ENCODE measurements at places on chromosomes 7 and 10.
A peak's percentile ranks its signal among the peaks of the same experiment; 100 is the strongest.

GRCh38 chr10:9868499-9868898 is 1149.2 kb upstream of the CELF2 start:
- no peak for DNase-seq

DNA sequence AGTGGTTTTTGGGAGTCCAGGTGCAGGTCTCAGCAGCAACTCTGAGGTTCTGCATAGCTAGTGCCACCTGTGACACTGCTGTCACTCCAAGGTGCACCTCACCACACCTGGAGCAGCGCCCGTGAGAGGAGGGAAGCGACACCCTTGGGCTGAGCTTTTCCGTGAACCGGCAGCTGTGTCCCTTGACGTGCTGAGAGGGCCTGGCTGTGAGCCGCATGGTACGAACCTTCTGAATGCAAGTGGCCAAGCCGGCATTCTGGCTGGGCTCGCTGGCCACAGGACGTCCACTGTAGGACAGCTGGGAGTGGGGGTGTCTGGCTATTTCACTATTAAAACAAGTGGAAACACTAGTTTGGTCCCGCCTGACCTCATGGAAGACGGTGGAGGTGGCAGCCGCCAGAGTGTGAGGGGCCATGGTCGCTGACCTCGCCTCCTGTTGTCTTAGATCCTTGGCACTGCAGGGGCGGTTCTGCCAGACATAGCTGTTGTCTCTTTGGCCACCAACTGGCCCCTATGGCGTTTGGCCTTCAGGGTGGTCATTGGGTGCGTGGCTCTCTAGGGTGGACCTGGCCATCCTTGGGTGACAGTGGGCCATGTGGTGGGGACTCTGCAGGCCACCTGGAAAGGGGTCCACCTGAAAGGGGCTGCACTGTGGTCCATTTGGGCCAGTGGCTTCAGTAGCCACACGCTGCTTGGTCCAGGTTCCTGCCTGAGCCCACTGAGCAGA is 12.9 kb downstream of the INPP5A start:
- DNase-seq = no peak

DNA sequence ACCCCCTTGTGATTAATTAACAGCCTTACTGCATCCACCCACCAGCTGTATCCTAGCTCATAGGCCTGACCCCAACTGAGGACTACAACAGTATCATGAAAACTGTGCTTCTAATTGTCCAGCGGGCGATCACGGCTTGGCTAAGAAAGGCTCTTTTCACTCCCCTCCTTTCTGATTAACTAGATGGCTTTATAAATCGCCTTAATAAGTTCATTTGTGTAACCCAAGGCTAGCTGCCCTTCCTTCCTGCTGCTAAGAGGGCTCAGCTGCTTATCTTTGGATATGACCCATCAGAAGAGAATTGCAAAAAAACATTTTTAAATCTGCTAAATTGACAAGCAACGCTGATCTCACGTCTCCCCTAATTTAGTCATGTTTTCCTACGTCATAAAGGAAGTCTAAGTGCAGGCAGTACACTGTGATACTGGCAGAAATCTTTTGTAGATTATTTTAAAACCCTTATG is 163.0 kb upstream of the LAMB4 start:
- no peak for DNase-seq

GRCh38 chr10:71812016-71812912 is 38.8 kb downstream of the PSAP start:
- DNase-seq = peak; percentile 10

GRCh38 chr10:29372920-29373319 is 84.0 kb downstream of the LYZL1 start:
- no peak for DNase-seq

GRCh38 chr7:146074195-146074765 is 42.3 kb upstream of the CNTNAP2 start:
- no peak for DNase-seq

- no peak for DNase-seq
Measured at GRCh38 chr10:119613741-119614140, 17.0 kb upstream of the TIAL1 start.

DNA sequence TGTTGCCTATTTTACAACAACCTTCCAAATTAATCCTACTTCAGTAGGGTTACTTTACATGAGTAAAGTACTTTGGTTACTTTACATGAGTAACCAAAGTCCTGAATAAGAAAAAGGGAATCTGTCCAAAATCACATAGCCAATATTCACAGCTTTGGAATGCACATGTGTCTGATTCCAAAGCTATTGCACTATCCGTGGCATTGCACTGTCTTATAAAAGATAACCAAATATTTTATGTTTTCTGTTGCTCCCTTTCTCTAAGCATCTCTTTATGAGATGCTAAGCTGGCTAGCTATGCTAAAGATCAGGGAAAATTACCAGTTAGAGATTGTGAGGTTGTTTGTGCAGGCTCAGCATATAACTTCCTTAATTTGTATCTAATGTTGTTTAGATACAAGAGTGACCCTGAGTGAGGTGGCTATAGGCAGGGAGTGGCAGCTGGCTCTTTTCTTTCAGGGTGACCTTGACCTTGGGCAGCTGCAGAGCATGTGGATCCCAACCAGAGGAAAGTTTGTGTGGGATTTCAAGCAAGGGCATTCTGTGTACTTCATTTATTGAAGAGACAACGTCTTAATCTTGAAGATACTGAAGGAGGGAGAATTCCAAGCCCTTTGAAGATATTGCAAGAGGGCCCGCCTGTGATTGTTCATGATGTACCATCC is 366.1 kb upstream of the ANKRD30A start:
- no peak for DNase-seq

DNA sequence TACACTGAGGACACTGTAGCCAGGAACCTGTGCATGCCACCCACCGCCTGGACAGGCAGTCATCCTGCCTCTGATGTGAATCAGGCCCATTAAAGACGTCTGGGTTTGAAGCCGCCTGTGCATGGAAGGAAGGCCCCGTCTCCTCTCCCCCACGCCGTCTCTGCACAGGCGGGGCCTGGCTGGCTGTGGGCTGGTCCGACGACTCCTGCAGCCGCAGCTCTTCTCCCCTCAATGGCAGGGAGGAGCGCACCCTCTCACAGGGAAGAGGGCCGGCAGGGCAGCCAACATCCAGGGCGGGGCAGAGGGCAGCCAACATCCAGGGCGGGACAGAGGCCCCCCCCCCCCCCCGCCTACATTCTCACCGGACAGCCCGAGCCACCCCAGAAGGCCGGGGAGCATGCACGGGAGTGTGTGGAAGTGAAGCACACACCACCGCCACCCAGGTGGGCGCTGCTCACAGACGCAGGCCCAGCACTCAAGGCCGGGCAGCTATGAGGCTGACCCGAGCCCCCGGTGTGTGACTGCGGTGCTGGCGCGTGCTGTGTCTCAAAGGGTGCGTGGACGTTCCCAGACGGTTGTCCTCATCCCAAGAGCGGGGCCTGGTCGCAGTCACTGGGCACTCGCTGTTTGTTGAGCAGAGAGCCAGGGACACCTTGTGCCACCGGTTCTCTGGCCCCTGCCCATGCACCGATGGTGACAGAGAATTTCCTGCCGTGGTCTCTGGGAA is 19.1 kb downstream of the DPYSL4 start:
- DNase-seq = no peak

DNA sequence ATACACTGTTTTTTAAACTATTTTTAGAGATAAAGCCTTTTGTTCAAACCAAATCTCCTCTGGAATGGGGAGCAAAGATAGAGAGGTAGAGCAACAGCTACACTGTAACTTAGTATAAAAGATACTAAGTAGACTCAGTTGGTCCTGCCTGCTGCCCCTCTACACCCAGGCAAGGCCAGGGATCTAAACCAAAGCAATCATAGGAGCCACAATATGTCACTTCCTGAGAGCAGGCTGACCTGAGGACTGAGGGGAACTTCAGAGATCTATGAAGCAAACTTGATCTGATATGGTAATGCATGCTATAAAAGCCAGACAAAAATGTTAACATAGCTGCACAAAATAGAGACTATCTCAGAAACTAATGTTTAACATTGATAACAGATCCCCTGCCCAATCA is 7.0 kb upstream of the TRDMT1 start:
- no peak for DNase-seq

DNA sequence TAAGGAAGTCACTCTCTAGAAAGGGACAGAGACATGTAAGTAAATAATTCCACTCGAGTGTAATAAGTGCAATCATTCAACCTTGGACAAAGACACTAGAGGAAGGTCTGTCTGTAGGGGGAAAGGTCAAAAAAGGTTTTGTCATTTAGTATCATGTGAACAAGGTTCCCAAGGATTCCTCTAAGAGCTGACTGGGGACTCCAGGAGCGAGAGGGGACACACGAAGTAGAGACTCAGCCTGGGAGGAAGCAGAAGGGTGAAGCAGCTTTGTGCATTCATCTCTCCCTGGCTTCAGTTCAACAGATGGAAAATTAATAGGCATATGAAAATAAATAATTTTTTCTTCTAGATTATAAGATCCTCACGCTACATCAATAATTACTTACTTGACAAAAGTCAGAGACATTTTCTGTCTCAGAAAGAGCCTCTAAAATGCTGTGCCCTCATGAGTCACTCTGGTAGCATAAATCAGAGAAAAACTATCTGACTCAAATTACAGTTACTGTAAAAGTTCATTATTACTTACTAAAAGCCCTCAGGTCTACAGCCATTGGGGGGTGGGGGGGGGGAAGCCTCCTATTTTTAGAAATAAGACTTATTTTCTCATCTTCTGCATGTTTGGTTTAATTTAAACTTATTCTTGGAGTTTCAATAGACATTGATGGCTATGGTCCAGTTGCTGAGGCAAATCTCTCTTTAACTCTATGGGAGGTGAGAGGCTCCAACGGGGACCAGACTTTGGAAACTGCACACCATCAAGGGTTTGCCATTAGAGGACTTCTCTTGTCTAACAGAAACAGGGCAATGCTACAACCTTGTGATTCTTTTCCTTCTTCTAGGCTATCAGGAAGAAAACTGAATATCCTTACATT is 275.1 kb upstream of the KLF14 start:
- no peak for DNase-seq

GRCh38 chr10:55782181-55782580 is 578.9 kb downstream of the ZWINT start:
- DNase-seq = no peak

- no peak for DNase-seq
Measured at GRCh38 chr7:139246905-139247304, 15.9 kb downstream of the UBN2 start.

DNA sequence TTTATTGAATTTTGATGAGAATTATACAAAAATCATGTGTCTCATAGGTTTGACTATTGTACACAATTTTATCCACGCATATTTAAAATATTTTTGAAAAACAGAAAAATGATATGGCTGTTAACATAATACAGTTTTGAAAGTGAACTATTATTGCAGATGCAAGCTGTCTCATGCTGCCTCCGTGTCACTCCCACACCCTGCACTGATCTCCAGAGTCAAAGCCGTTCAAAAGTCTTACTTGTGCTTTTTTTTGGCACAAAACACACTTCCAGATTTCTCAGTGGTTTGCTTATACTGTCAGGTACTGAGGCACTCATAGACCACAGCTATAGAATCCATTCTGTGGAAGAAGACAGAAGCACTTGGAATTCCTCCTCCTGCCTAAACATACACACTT is 243.1 kb upstream of the ADARB2 start:
- DNase-seq = no peak

DNA sequence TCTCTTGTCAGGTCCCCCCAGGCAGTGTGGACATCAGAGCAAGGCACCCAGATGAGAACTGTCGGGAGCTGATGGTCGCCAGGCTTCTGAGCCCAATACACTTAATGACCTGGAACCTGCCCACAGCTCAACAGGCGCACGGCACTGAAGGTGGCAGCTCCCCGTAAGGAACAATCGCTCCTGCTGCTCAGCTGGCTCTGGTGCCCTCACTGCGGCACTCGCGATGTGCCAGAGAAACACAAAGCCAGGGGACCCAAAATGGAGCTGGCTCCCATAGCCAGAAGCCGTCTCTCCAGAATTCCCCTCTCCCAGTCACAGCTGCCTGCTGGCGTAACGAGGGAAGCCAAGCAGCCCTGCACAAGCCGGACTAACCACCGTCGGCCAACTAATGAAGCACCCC is 6.3 kb downstream of the CALN1 start:
- no peak for DNase-seq

DNA sequence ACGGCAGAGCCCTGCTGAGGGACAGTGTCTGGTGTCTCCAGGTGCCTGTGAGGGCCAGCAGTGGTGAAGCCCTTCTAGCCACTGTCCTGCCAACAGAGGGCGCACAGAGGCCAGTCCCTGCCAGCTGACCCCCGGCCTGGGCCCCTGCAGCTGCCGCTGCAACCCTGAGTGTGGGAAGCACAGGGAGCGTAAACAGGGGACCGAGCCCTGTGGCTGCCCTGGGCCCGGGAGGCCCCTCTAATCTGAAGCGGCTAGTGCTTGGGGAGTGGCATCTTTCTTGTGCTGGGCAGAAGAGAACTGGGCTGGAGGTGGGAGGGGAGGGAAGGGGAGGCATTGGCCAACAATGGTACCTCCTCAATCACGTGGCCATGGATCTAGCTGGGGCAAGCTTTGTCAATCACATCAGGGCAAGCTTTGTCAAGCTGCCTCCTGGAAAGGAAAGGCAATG is 34.6 kb downstream of the TRIM8 start:
- DNase-seq = no peak

DNA sequence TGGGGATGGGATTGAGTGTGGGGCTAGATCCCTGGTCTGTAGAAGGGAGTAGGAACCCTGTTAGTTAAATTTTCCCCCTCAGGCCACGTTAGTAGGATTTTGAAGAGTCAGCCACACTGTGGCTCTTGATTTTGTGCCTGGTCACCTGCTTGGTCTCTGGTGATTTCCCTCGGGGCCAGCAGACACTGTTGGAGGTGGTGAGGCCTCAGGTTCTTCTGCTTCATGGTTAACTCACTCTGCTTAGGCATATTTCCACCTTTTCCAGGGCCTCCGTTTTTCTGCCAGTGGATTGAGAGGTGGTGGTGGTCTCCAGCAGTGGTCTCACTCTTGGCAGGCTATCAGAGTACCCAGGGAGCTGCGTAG is 4.1 kb downstream of the TSPAN14 start:
- no peak for DNase-seq

- no peak for DNase-seq
Measured at GRCh38 chr7:98913026-98913425, 34.7 kb downstream of the TRRAP start.

DNA sequence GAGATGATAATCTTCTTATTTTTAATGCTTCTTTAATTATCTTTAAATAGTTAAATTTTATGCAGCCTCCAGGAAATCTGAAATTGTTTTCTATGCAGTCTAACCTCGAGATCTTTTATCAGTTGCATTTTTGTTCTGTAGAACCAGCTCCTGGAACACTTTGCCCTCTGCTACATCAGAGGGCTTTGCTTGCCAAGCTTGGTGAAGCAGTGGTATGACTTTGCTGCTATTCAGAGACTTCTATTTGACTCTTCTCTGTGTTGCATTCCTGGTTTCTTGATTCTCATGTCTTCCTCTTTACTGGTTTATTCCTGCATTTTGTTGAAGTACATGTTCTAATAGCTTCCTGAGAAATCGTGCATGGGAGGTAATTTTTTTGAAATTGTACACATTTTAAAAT is 163.7 kb upstream of the TMEM229A start:
- no peak for DNase-seq

DNA sequence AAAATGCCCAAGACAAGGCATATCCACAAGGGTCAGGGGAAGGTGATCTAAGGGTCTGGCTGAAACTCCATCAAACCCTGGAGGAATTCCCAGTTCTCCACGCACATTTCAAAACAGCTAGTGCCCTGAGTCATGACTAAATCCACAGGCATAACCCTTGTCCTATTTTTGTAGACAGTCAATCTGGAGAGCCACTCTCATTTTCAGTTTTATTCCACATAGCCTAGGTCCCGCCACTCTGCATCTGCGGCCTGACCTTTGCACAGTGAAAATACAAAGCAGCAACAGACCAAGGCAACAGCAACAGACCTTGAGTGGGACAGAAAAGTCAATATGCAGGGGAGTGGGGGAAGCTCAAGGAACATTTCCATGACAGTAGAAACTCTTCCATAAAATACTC is 201.4 kb upstream of the NPVF start:
- DNase-seq = no peak

GRCh38 chr7:28853834-28854749 is 104.0 kb downstream of the TRIL start:
- DNase-seq = peak; percentile 63

Measured in HCT116 (cell line).